Stimulated activated CD4-positive, alpha-beta T cell treated with anti-CD3 and anti-CD28 coated beads, TNF-alpha, amount 100 ng/mL, for 4 hours (primary cell): ENCODE measurements at places on chromosomes 1 and 21.

DNA sequence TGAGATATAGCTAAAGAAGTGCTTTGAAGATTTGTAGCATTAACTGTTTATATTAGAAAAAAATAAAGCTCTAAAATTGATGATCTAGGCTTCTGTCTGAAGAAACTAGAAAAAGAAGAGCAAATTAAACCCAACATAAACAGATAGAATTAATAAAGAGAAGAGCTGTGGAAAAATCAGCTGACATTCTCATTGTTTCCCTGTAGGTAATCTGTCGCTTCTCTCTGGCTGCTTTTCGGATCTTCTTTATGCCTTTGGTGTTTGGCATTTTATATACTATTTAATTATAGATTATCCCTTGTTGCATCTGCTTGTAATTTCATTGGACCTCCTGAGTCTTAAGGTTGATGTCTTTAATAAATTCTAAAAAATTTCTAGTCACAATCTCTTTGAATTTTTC lies 59.8 kb downstream of the MPZL1 start:
- DNase-seq = no peak

- no peak for DNase-seq
Measured at GRCh38 chr1:81029266-81029665, 771.5 kb upstream of the ADGRL2 start.

- no peak for DNase-seq
Measured at GRCh38 chr1:163674236-163674635, 352.5 kb downstream of the NUF2 start.

- no peak for DNase-seq
Measured at GRCh38 chr1:246283771-246284410, 223.2 kb downstream of the SMYD3 start.

DNA sequence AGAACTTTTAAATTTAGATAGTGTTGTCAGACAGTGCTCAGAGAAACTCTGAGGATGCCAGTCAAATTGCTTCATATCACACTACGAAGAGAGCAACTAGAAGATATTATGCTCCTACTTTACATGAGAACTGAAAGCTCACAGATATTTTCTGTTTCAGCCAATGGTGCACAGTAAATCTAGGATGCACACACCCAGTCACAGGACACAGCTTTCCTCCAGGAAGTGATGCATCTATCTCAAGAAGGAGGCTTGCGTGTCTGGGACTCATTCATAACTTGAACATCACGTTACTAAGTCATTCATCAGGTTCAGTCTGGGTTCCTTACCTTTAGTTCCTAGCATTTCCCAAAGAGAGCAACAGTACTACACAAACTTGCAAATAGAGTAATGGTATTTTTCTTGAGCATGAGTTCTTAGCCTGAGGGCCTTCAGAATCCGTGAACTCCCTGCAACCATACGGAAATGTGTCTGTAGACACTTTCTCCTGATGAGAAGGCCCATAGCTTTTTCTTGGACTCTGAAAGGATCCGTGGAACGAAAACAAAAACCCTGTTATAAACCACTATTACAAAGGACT lies 12.2 kb downstream of the ZNF697 start:
- no peak for DNase-seq

DNA sequence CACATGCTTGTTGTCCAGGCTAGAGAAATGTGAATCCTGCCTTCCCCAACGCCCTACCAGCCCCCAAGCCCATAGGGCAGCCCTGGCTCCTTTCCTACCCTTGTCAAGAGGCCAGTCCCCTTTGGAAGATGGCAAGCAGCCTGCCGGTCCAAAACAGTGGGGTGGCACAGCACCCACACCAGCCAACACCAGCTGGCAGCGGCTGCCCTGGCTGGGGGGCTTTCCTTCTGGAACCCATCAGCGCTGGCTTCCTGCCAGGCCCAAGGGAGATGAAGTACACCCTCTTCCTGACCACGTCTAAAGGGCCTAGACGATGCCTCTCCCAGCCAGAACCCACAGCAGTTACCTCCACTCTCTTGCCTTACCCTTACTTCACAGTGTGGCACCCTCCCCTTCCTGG lies 24.2 kb downstream of the KCNN3 start:
- DNase-seq = no peak

GRCh38 chr21:41361053-41361785 lies 608 bp upstream of the MX2 start:
- no peak for DNase-seq

GRCh38 chr1:178579562-178579961 lies 66.7 kb downstream of the TEX35 start:
- no peak for DNase-seq

DNA sequence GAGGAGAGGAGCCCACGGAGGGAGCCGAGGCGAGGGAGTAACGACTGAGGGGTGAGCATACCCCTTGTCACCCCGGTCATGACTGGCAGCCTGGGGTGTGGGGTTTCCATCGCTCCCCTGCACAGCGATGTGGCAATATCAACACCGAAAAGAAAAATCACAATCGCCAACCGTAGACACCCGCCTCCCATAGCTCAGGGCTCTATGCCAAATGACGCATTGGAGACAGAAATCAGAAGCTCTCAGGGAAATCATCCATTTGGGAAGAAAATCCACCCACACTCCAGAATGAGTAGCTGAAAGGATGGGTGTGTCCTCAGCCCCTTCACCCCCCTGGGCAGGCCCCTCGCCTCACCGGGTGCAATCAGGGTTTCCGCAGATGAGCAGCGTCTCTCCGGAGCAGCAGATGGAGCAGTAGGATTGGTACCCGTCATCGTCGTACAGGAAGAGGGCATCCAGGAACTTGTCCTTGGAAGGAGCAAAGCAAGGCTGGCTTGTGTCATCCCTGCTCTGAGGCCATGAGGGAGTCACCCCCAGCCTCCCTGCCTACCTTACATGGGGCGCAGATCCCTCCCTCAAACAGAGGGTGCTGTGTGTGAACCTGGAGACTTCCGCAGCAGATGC lies 2.5 kb downstream of the DNMT3L start:
- DNase-seq = no peak
